ENCODE measurements at places on chromosomes 1 and 21. TPM values are rescaled to one million over a fixed set of nuclear protein-coding genes. Genes with fewer than 3 reads are reported as not detected.

The LAPTM5 gene
- 19.4 TPM for polyA plus RNA-seq

The NCDN gene
- 20.0 TPM for polyA plus RNA-seq

The AMIGO1 gene
- polyA plus RNA-seq: 7.3 TPM

The NECTIN4 gene
- polyA plus RNA-seq: 4.4 TPM

The KIF17 gene
- 7.1 TPM for polyA plus RNA-seq

The OR2AK2 gene
- polyA plus RNA-seq: not detected

The ATP1A4 gene
- 0.04 TPM for polyA plus RNA-seq

The NENF gene
- polyA plus RNA-seq: 57.4 TPM

The LORICRIN gene
- polyA plus RNA-seq: not detected

The ABCD3 gene
- 62.5 TPM for polyA plus RNA-seq

The CELA2B gene
- 0.28 TPM for polyA plus RNA-seq

The EPHB2 gene
- 9.9 TPM for polyA plus RNA-seq

The LRRC7 gene
- polyA plus RNA-seq: 5.8 TPM

The RUNX3 gene
- 0.81 TPM for polyA plus RNA-seq

The S100A12 gene
- 2.4 TPM for polyA plus RNA-seq

The FCRL2 gene
- not detected for polyA plus RNA-seq

The CD53 gene
- 7.8 TPM for polyA plus RNA-seq

The CLDN8 gene
- 42.1 TPM for polyA plus RNA-seq

The IL23R gene
- polyA plus RNA-seq: not detected

The AJAP1 gene
- polyA plus RNA-seq: 1.1 TPM

The PPIH gene
- polyA plus RNA-seq: 58.1 TPM

The CRP gene
- not detected for polyA plus RNA-seq

The LCE1F gene
- not detected for polyA plus RNA-seq

The BARHL2 gene
- not detected for polyA plus RNA-seq

The ADAMTS4 gene
- polyA plus RNA-seq: 0.72 TPM

The CBR3 gene
- polyA plus RNA-seq: 2.2 TPM

The CD84 gene
- 0.94 TPM for polyA plus RNA-seq

The RGS1 gene
- polyA plus RNA-seq: 3.0 TPM

The C8A gene
- 0.59 TPM for polyA plus RNA-seq

The C1QB gene
- 7.5 TPM for polyA plus RNA-seq

The FLG2 gene
- polyA plus RNA-seq: 0.26 TPM

The LENEP gene
- 1.4 TPM for polyA plus RNA-seq

The TFF2 gene
- not detected for polyA plus RNA-seq

The B3GALT2 gene
- 22.3 TPM for polyA plus RNA-seq

The PRDM15 gene
- polyA plus RNA-seq: 5.6 TPM

The ACTL8 gene
- not detected for polyA plus RNA-seq

The SCCPDH gene
- polyA plus RNA-seq: 56.7 TPM

The KMO gene
- 17.5 TPM for polyA plus RNA-seq

The LCE2A gene
- polyA plus RNA-seq: not detected

The KRTAP12-2 gene
- polyA plus RNA-seq: not detected

The RNF19B gene
- 17.6 TPM for polyA plus RNA-seq

The ANGPTL3 gene
- polyA plus RNA-seq: 7.0 TPM

The S100B gene
- 2.1 TPM for polyA plus RNA-seq

The ARHGEF16 gene
- 19.8 TPM for polyA plus RNA-seq

The TPR gene
- 106 TPM for polyA plus RNA-seq

The C1orf141 gene
- not detected for polyA plus RNA-seq

The ACP6 gene
- 37.2 TPM for polyA plus RNA-seq

The KCNK2 gene
- 1.8 TPM for polyA plus RNA-seq

The EPHA10 gene
- 0.09 TPM for polyA plus RNA-seq
